ENCODE measurements at places on chromosomes 1 and 21. TPM values are rescaled to one million over a fixed set of nuclear protein-coding genes. Genes with fewer than 3 reads are reported as not detected.

The UMODL1 gene
- 0.42 TPM for total RNA-seq

The TLCD4 gene
- total RNA-seq: 0.11 TPM

GRCh38 chr1:70495370-70495769, 84.3 kb downstream of the CTH start:
- DNase-seq: no peak

DNA sequence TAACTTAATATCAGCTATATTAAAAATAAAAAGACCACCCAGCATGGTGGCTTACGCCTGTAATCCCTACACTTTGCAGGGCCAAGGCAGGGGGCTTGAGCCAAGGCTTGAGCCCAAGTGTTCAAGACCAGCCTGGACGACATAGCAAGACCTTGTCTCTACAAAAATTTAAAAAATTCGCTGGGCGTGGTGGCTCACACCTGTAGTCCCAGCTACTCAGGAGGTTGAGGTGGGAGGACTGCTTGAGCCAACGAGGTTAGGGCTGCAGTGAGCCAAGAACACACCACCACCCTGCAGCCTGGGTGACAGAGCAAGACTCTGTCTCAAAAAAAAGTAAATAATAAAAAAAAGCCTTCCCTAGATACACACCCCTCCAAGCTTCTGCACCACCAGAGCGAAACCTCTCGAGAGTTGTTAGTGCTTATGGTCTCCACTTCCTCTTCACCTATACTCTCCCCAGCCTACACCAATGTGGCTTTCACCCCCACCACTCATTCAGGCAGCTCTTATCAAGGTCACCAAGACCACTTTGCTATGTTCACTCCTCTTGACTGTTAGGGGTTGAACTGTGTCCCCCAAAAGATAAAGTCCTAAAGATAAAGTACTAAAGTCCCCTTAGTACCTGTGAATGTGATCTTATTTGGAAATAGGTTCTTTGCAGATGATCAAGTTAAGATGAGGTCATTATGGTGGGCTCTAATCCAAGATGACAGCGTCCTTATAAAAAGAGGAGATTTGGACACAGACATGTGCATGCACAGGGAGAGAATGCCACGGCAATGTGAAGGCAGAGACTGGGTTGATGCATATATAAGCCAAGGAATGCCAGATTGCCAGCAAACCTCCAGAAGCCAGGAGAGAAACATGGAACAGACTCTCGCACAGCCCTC, 6.8 kb upstream of the PPP1R15B start:
- DNase-seq: no peak

- no peak for DNase-seq
These were observed 659 bp downstream of the FAF1 start for GRCh38 chr1:50959303-50959912.

DNA sequence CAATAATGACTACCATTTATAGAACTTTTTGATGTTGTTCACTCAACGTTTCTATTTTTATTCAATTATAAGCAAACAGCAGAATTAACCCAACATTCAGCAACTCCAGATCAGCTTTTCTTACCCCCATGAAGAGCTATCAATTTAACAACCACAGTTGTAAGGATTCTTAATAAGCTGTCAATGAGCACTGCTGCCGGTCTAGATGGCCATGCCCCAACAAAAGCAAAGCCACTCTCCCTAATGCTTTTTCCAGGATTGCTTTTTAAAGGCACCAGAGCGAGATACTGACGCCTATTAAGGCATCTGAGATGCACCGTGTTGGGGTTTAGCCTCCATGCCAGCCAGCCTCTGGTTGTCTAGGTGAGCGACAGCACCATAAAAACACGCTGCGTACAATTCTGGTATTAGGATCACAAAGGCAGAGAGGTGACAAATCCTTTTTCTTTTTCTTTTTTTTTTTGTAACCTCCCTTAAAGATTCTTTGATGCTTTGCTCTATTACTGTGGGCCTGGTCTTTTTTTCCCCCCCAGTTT, 39.5 kb downstream of the PTPRC start:
- peak; percentile 82 for DNase-seq

DNA sequence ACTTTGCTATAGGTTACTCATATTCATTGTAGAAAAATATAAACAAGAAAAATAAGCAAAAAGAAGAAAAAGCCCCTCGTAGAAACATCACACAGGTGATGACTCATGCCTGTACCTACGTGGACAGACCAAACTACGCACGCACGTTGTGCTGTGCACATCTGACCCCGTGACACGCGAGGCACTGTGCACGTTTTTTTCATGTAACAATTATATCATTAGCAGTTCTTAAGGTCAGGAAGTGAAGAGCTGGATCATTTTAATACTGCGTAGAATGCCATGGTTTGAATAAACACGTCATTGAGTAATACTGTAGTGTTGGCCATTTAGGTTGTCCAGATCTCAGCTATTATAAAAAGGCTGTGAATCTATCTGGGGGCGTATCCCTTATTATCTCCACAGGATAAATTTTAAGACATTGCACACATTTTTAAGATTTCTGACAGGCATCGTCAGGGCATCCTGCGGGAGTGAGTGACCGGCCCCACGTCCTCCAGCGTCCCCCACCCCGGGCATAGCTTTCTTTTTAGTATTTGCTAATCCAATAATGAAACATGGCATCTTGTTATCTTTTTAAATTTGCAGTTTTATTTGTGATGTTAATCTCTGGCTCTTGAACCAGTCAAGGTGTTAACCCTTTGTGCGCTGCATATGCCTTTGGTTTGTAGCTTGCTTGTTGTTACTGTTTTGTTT, 23.4 kb upstream of the ADARB1 start:
- DNase-seq: no peak
